ENCODE measurements at places on chromosomes 6 and 20.

GRCh38 chr6:75331151-75331550 is 46.6 kb upstream of the TMEM30A start:
- peak; percentile 15 for DNase-seq

GRCh38 chr20:46683939-46684750 is 5.1 kb downstream of the TP53RK start:
- peak; percentile 30 for DNase-seq

- DNase-seq: no peak
These were observed 196.1 kb downstream of the GRM1 start for GRCh38 chr6:146224988-146225387.

GRCh38 chr6:40671694-40672050 is 84.5 kb upstream of the LRFN2 start:
- no peak for DNase-seq

- no peak for DNase-seq
These were observed 130.4 kb upstream of the ECI2 start for GRCh38 chr6:4265740-4266139.

GRCh38 chr20:53922901-53923314 is 147.5 kb downstream of the BCAS1 start:
- DNase-seq: no peak

- no peak for DNase-seq
These were observed 43.2 kb upstream of the DDR1 start for GRCh38 chr6:30840935-30841643.

- DNase-seq: no peak
These were observed 75.4 kb downstream of the TMEM244 start for GRCh38 chr6:129785756-129786135.

All from AG09319 (cell line).